ENCODE measurements at places on chromosomes 13 and 19.
A peak's percentile ranks its signal among the peaks of the same experiment; 100 is the strongest.

DNA sequence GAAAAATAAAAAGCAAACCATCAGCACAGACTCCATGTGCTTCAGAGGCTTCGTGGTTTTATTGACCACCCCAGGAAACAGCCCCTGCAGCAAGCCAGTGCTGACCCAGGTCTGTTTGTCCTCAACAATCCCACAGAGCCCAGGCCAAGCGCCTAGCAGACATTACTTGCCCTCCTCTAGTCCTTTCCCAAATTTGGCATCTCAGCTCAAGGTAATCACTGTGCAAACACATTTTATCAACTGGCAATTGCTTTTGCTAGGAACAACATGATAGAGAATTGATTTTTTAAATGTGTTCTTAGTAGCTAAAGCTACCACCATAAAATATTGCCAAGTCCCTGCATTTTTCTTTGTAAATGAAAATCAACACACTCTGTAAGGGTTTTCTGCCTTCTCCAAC lies 121.8 kb downstream of the STOML3 start:
- DNase-seq = no peak

GRCh38 chr19:32750441-32751055 lies 31.0 kb downstream of the TDRD12 start:
- no peak for DNase-seq

GRCh38 chr19:42480335-42481095 lies 37.8 kb upstream of the CXCL17 start:
- DNase-seq = no peak

- DNase-seq = no peak
These were observed 26.8 kb downstream of the STARD13 start for GRCh38 chr13:33258808-33259193.

- DNase-seq = no peak
These were observed 44.5 kb downstream of the MLLT1 start for GRCh38 chr19:6235031-6235951.

GRCh38 chr13:99704390-99704789 lies 203.1 kb downstream of the TM9SF2 start:
- DNase-seq = no peak

GRCh38 chr13:91127995-91128394 lies 219.5 kb upstream of the MIR17HG start:
- no peak for DNase-seq

- no peak for DNase-seq
These were observed 14.9 kb downstream of the MAP2K2 start for GRCh38 chr19:4108767-4109625.

DNA sequence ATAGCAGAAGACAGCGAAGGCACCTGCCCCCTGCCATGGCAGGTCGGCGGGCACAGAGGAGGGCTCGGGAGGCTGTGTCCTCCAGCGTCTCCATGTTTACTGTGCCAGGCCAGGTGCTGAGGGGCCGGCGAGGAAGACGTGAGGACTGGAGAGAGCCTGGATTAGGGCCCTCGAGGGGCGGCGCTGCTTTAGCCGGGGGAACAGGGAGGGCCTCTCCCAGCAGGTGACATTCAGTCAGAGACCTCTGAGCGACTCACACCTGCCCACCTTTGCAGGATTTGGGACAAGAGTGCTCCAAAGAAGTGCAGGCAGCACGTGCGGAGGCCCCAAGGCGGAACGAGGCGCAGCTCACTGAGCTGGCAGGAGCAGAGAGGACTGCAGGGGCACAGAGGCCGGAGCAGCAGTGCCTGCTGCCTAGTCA lies 17.6 kb downstream of the KDM4B start:
- no peak for DNase-seq

GRCh38 chr13:79936368-79937136 lies 404.4 kb downstream of the SPRY2 start:
- DNase-seq = no peak

- no peak for DNase-seq
These were observed 47.1 kb downstream of the INSR start for GRCh38 chr19:7247155-7247554.

GRCh38 chr13:33872005-33872351 lies 54.0 kb downstream of the RFC3 start:
- no peak for DNase-seq

DNA sequence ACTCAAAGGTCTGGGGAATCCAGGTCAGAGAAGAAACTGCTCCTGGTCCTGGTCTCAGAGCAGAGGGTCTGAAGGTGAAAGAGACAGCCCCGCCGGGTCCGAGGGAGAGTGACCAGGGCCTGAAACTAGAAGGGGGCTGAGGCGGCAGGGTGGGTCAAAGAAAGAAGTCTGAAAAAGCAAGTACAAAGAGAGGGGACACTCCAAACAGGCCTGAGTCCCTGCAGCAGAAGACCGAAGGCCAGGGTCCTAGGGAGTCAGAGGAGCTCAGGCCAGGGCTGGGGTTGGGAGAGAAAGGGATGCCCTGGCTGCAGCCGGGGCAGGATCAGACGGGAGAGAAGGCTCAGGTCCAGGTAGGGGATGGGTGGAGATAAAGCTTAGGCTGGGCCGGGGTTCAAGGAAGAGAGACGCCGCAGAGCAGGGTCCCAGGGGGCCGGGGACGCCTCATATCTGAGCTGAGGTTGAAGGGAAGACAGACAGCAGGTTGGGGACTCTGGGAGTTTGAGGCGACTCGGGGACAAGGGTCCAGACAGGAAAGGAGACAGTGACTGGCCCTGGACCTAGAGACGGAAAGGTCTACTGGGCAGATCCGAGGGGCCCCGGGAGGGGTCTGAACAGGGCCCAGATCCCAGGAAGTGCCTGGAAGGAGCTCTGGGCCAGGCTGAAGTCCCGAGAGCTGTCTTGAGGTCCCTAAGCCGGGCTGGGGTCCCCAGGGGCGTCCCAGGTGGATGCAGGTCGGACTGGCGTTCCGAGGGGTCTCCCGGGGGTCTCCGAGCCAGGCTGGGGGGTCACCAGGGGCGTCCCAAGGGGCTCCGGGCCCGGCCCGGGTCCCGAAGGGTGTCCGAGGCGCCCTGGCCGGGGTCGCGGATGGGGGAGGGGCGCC lies 795 bp downstream of the MLLT1 start:
- DNase-seq = no peak

- no peak for DNase-seq
These were observed 1.8 kb upstream of the NMRK2 start for GRCh38 chr19:3931041-3931440.

GRCh38 chr13:35826626-35827254 lies 304.4 kb downstream of the DCLK1 start:
- no peak for DNase-seq

DNA sequence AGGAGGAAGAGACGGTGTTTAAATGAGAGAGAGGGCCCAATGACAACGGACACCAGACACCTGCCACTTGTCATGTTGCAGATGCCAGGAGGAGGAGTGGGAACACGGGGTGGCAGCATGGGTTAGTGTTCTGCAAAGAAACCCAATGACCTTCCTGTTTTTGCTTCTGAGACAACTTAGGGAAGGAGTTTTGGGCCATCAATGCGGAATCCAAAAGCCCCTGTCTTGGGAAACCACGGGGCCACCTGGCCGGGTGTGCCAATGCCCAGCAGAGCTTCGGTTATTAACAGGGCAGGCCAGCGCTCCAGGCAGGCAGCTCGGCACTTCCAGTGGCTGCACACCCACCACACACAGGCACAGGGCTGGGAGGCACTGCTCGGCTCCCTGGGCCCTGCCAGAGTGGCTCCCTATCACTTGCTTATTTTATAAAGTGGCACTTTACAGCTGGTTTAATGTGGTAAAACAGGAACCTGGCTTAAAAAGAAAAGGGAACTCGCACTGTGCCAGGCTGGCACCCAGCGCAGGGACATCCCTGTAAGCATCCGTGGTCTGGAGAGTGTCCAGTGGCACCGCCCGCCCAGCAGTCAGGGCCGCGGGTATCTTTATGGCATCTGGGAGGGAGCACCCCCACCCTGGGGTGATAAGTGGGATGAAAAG lies 19.1 kb downstream of the ELL start:
- no peak for DNase-seq

DNA sequence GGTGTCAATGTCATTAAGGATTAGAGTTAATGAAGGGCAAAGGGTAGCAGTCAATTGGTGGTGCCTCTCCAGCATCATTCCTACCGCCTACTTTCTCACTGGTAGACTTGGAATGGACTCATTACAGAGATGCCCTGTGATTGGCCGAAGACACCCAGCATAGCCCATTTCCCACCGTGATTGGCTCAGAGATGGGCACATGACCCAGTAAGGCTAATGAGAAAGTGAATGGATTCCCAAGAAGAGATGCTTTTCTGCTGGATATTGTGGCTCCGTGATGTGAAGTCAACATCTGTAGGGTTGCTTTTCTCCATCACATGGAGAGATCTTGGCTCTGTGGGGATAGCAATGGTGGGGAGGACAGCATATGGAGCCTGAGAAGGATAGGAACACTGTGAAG lies 11.6 kb downstream of the VSIG10L start:
- DNase-seq = no peak

- DNase-seq = no peak
These were observed 47.9 kb upstream of the SIAH3 start for GRCh38 chr13:45899406-45899805.

DNA sequence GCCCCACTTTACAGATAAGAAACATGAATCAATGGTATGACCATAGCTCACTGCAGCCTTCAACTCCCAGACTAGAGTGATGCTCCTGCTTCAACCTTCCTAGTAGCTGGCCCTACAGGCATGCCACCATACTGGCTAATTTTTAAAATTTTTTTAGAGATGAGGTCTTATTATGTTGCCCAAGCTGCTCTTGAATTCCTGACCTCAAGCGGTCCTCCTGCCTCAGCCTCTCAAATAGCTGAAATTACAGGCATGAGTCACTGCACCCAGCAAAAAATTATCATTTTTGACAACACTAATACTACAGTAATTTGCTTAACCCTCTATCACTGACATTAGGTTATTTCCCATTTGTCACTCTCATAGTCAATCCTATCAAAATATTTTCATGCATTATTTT lies 14.7 kb downstream of the CAB39L start:
- DNase-seq = no peak

GRCh38 chr19:17530586-17530985 lies 19.1 kb downstream of the PGLS start:
- no peak for DNase-seq

GRCh38 chr19:51140441-51140840 lies 1.7 kb upstream of the SIGLEC7 start:
- DNase-seq = peak; percentile 32

DNA sequence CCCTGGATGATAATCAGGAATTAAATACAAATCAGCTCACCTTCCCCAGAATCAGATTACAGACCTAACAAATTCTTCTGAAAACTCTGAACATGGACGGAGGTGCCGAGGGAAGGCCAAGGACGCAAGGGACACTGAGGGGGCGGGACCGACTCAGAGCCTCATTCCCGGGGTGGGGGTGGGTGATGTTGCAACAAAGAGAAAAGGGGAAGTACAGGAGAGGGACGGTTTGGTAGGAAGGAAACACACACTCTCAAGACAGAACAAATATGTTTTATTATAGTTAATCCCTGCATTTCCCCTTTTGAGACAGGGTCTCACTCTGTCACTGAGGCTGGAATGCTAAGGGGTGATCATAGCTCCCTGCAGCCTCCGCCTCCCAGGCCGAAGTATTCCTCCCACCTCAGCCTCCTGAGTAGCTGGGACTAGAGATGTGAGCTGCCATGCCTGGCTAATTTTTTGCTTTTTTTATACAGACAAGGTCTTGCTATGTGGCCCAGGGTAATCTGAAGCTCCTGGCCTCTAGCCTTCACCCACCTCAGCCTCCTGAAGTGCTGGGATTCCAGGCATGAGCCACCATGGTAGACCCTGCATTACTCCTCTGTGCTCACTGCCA lies 786 bp upstream of the LILRA2 start:
- DNase-seq = no peak

GRCh38 chr19:11125994-11126685 lies 29.4 kb downstream of the SPC24 start:
- no peak for DNase-seq

- no peak for DNase-seq
These were observed 140.8 kb downstream of the MIPEP start for GRCh38 chr13:23748109-23748990.

DNA sequence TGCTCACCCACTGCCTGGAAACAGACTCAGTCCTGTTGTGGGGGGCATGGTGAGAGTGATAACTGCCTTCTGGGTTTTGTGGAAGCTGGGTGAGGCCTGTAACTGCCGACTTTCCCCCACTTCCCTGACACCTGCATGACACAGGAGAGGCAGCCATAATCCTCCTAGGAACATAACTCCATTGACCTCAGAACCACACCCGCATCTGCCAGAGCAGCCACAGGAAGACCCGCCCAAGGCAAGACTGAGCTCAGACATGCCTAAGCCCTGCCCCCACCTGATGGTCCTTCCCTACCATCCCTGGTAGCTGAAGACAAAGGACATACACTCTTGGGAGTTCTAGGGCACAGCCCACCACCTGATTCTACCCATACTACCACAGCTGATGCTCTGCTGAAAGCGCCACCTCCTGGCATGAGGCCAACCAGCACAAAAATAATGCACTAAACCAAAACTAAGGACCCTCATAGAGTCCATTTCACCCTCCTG lies 326.7 kb downstream of the RBM26 start:
- no peak for DNase-seq
